Substantia nigra (tissue), 51 donors: ENCODE measurements at places on chromosomes 2 and 18.

DNA sequence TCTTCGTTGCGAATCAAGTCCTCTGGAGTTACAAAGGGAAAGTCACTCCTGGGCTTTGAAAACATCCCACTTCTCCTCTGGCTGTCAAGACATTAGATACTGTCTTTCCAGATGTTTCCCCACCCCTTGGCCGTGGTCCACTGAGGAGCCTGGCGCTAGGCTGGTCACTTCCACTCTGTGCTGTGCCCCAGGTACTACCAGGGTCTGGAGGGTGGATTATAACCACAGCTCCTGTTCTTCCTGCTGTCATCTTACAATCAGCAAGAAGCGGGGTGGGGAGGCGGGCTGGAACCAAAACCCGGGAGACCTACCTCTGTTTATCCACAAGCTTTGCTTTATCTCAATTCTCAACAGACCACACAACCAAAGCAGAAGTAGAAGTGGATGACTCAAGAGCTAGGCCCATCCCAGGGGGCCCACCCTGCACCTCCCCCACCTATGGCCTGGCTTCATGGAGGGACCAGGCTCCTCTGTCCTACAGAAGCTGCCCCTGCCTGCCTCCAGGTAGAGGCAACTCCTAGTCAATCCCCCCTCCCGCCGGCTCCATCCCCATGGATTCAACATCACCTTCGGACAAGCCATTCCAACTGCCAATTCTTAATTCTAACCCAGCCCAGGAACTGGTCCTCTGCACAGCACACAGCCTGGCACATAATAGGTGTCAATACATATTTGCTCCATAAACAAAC is 17.8 kb downstream of the SMAD7 start:
- DNase-seq, result no peak

- no peak for DNase-seq
These were observed 43.3 kb upstream of the EDAR start for GRCh38 chr2:109032229-109032820.

GRCh38 chr2:190849774-190850173 is 30.8 kb upstream of the GLS start:
- no peak for DNase-seq

GRCh38 chr2:141490886-141491285 is 639.9 kb downstream of the LRP1B start:
- DNase-seq, result no peak

- DNase-seq, result no peak
These were observed 6.8 kb upstream of the SNED1 start for GRCh38 chr2:240991378-240992263.

GRCh38 chr2:75290600-75291150 is 91.4 kb upstream of the TACR1 start:
- no peak for DNase-seq

GRCh38 chr2:73944714-73945113 is 18.0 kb downstream of the DGUOK start:
- no peak for DNase-seq
